ENCODE measurements at places on chromosomes 7 and 10.

- no peak for DNase-seq
Observed at GRCh38 chr7:14419531-14419930, 430.1 kb upstream of the ETV1 start.

DNA sequence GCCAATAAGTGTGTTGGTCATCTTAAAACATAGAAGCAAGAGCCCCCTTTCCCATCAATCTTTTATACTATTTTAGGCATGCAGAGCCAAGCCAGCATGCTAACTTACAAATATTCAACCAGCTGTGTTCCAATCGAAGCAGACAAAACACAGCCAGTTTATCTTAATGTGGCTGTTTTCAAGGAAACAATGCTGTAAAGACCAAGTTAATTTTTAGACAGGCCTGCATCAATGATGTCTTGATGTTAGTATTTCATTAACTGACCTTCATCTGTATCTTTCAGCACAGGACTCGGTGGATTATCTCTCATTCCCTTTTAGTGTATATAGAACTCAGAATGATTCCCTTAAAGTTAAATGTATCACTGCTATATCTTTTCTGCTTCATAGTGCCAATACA lies 262.0 kb upstream of the ZWINT start:
- DNase-seq = no peak

- DNase-seq = no peak
Observed at GRCh38 chr10:29279779-29280487, 8.9 kb upstream of the LYZL1 start.

- DNase-seq = no peak
Observed at GRCh38 chr10:108872854-108873253, 1050.5 kb downstream of the XPNPEP1 start.
